ENCODE measurements at places on chromosomes 16 and 17.
A peak's percentile ranks its signal among the peaks of the same experiment; 100 is the strongest.

DNA sequence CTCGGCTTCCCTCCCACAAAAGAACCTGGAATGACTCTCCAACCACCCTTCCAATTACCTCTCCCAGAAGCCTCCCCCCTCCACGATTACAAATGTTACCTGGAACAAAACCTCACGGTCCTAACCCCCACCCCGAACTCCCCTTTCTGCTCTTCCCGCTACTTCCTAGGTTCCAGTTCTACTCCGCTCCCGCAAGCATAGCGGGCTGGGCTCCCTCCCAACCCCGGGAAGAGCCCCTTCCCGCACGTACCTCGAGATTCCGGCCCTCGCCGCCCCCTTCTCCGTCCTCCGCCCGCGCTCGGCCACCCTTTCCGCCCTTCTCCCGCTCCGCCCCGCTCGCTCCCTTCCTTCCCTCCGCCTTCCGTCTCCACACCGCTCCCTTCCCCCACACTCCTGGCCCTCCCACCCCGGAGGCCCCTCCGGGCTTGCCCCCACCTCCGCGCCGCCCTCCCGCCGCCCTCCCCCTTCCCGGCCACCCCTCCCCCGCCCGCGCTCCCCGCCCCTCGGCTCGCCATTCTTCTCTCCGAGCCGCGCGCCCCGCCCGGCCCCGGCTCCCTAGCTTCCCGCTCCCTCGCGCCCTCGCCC lies 457 bp downstream of the CHTF8 start:
- peak; percentile 89 for DNase-seq

- DNase-seq = no peak
Measured at GRCh38 chr17:57588086-57588485, 157.0 kb downstream of the CCDC182 start.

GRCh38 chr17:72797142-72797541 lies 295.3 kb downstream of the SLC39A11 start:
- DNase-seq = no peak

DNA sequence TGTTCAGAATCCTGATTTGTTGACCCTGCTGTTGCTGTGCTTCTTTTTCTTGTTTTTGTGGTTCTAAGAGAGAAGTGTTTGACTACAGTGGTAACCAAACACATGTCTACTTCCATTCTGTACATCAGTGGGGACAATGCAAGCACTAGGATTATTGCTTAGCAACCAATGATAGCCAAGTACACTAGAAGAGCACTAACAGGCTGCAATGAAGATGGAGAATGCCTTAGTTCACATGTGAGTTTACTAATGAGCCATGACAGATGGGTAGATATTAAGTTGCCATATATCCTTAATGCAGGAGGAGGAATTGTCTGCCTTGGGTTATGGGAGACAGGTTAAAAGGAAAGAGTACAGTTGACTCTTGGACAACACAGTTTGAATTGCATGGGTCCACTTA lies 8.3 kb downstream of the EFCAB5 start:
- DNase-seq = no peak

DNA sequence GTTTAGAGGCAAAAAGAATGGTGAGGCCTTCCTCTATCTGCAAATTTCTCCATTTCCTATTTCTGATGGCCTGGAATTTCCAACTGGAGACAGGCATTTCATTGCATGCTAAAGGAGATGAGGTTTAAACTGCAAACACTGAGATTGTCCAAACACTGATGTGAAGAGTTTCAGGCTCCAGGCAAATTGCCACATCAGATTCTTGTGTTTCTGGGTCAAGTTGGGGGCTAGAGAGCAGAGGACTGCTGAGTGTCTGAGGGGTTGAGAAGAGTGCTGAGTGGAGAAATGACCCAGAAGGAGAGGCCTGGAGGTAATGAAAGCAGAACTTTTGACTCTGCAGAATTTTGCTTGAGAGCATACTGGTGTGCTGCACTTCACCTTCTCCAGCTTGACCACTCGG lies 216.7 kb upstream of the MPHOSPH6 start:
- DNase-seq = no peak

DNA sequence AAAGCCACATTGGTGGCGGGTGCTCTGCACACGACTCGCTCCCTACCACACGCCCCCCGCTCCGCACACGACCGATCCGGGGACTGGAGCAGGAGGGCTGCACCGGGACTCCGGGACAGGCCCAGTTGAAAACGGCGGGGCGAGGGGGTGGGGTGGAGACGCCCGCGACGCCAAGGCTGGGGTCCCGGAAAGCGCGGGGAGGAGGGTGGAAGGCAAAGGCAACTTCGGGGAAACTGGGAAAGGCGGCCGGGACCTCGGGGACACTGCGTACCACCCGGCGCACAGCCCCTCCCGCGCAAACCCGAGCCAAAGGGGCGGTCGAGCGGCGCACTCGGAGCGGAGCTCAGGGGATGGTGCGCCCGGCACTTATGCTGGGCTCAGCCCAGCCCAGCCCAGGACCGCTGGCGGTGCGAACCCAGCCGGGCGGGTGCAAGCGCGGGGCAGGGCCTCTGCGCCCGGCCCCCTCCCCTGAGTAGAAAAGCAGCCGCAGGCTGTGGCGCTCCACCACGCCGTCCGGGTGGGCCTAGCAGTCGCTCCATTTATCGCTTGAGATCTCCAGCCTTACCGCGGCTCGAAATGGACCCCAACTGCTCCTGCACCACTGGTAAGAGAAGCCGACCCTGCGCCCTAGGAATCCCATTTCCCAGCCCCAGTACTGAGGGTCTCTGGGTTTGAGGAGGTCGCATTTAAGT lies at the start of gene MT1M:
MT1M (plus strand) TSS at position 504 of the 692 bp plus-strand sequence; CDS start at position 577, 73 bp downstream.
- no peak for DNase-seq

GRCh38 chr16:77789085-77790008 lies 983 bp downstream of the VAT1L start:
- DNase-seq = no peak

DNA sequence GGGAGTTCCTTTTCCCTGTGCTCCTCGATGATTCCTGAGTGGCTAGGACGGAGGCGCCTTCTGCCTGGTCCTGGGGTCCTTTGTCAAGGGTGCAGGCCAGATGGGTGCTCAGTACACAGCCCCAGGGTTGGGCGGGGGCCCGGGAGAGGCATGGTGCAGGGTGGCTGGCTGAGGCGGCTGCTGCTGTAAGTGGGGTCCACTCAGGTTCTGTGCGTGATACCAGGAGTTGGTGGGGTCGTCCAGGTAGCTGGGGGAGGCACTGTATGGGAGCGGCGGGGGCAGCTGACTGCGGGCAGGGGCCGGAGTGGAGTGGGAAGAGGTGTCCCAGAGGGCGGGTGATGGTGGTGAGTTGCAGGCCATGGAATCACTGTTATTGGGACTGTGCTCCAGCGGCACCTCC lies 3.6 kb downstream of the DLX3 start:
- DNase-seq = no peak

DNA sequence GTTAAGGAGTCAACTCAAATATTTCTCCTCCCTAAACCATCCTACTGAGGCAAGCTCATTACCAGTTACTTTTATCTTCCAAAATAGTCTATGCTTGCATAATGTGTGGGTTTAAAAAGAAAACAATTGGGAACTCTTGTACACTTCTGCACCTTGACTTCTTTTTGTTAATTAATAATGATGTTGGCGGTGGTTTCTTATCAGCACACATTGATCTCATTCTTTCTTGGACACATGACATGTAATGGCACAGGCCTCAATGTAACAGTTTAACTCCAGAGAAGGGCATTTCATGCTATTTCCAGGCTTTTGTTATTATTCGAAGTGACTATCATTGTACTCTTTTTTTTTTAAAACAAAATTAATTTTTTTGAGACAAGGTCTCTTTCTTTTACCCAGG lies 7.8 kb downstream of the PLCG2 start:
- DNase-seq = no peak

DNA sequence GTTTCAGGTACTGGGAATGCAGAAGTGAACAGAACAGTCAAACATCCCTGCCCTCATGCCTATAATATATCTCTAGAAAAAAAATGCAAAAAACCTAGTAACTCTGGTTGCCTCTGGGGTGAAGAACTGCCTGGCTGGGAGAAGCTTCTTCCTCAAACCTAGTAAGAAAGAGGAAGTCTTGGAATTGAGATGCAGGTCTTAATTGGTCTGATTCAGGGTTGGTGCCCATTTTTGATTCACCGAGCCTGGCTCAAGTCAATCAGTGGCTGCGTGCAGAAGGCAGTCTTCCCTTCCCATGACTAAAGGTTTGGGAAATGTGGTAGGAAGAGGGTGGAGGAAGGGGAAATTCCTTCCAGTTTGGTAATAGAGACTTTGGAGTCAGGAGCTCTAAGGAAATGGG lies 22.4 kb downstream of the CDRT15 start:
- no peak for DNase-seq
